ENCODE measurements at places on chromosomes 12 and 14.

- no peak for DNase-seq
Observed at GRCh38 chr12:124687917-124688316, 120.5 kb upstream of the NCOR2 start.

- DNase-seq, result peak; percentile 9
Observed at GRCh38 chr14:100653409-100653808, 66.2 kb upstream of the BEGAIN start.

GRCh38 chr14:53953828-53954550 lies 2.6 kb downstream of the BMP4 start:
- DNase-seq, result no peak

GRCh38 chr12:3276226-3276625 lies 199.0 kb downstream of the TSPAN9 start:
- DNase-seq, result no peak

DNA sequence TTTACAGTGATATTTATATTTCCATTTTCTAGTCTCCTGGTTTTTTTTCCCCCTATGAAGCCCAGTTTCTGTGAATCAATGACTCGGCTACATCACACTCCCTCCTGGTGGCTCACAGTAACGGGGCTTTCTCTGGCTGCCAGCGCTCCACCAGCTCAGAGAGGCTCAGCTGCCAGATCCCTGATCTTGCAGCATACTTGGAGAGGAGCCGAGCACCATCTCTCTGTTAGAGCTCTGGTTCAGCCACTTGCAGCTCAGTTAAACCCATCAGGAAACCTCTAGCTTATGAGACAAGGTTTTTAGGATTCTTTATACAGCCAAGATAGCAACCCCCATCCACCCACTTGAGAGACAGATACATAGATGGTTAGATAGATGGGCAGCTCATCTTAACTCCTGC lies 74.6 kb downstream of the CIT start:
- no peak for DNase-seq

- DNase-seq, result no peak
Observed at GRCh38 chr12:113863455-113863845, 102.7 kb downstream of the RBM19 start.

GRCh38 chr14:55707365-55707804 lies 127.4 kb downstream of the KTN1 start:
- DNase-seq, result peak; percentile 56

GRCh38 chr14:63603749-63604277 lies 37.9 kb downstream of the WDR89 start:
- no peak for DNase-seq

DNA sequence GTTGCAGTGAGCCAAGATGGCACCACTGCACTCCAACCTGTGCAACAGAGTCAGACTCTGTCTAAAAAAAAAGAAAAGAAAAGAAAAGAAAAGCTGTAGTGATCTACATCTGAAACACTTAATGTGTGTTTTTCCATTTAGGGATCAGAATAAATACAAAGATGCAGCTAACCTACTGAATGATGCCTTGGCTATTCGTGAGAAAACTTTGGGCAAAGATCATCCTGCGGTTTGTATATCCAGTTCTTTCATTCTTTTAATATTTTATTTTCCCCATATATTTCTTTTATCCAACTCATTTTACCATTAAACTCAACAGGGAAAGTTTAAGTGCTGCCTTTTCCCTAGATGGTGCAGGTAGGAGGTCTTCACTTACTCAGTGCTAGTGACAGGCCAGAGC lies 40.4 kb downstream of the KLC1 start:
- no peak for DNase-seq

- no peak for DNase-seq
Observed at GRCh38 chr12:63967358-63968145, 123.1 kb downstream of the SRGAP1 start.

DNA sequence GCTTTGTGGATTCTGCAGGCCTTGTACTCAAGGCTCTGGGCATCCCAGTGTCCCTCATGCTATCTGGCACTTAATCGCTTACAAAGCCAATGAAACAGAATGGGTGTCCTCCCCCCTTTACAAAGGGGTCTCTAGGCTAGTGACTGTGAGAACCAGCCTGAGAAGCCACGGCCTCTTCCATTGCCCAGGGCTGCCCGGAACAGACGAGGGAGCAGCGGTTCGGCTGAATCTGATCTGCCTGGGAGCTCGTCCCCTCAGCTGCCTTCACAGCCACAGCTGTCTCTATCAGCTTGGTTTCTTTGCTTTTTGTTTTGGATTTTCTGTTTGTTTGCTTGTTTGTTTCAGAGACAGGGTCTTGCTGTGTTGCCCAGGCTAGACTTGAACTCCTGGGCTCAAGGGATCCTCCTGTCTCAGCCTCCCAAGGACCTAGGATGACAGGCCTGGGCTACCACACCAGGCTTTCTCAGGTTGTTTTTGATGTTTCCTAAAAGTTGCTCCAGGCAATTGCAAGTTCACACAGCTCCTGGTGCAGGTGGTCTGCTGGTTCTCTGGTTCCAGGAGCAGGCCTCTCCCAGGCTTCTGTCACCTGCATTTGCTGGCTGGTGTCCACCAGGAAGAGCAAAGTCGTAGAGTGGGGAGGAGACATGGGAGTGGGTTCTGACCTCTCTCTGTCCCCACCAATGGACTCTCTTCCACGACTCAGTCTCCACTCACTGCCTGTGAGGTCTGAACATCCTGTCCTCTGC lies 10.9 kb upstream of the RIN3 start:
- no peak for DNase-seq

GRCh38 chr14:104141621-104142091 lies 3.3 kb downstream of the KIF26A start:
- DNase-seq, result no peak

DNA sequence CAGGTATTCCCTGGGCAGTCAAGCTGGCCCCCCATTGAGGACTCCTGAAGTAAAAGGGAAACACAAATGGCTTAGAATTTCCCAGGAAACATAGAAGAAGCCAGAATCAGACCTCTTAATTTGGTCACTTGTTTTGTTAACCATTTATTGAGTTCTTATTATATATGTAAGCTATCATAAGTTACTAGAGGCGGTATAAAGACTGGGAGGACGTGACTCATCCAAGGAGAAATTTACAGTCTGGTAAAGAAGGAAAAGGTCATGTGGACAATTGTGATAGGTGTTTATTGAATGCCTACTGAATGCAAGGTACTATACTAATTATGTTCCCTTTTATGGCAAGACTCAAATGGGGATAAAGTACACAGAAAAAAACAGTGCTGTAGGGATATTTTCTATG lies 146.7 kb downstream of the DYRK2 start:
- no peak for DNase-seq

DNA sequence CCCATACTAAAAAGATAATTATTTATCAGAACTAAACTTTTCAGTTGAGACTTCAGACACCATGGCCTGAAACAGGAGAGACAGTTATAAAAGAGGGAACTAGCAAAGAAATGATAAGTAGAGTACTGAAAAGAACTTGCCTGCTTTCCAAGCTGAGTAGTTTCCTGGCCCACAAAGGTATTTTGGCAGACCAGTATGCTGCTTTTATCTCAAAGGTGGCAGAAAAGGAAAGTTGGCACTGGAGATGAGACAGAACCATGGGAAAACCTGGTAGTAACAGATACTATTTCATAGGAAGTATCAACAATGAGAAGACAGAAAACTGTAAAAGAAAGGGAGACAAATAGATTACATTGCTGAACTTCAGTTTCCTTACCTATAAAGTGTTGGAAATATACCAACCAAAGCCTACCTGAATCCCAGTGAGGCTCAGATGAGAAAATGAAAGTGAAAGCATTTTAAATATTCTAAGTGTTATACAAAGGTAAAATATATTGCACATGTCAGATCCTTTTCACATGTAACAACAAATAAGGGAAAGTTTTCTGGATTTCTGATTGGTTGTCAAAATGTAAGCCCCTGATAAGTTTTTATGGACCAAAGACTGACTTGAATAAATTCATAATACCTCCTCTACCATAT lies 155.3 kb upstream of the FSCB start:
- DNase-seq, result peak; percentile 15

GRCh38 chr14:23118506-23119362 lies at the start of gene CEBPE:
CEBPE (minus strand) TSS chr14:23119255; CDS start chr14:23119091, 164 bp downstream.
- no peak for DNase-seq

DNA sequence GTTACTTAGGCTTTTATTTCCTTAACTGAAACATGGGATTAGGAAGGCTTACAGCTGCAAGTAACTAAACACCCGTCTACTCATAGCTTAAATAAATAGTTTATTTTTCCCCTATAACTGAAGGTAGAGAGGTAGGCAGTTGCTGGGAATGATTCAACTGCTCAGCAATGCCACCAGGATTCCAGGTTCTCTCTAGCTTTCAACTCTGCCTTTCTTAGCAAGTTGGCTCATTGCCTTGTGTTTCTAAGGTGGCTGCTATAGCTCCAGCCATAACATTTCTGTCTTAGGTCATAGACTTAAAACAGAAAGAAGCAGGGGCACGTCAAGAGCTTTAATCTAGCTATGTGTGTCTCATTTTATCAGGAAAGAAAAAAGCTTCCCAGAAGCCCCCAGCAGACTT lies 103.7 kb upstream of the MDM1 start:
- no peak for DNase-seq

GRCh38 chr14:51139121-51139681 lies 44.3 kb upstream of the TRIM9 start:
- DNase-seq, result no peak

DNA sequence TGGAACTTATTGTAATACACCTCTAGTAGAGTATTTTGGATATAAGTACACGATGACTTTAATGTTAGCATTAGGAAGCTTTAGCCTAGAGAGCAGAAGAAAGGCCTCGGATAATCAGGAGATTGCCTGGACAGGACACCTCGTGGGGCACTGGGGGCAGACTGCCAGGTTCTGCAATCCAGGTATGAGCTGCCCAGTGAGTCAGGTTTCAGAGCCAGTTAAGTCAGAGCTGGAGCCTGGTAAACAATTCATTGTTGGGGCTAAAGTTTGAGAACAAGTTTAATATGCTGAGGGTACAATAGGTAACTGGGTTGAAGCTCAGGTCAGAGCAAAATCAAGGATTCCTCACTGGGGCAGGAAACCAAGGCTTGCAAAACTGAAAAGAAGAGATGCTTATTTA lies 107.4 kb downstream of the RERGL start:
- DNase-seq, result no peak

GRCh38 chr14:95452893-95453712 lies 63.3 kb downstream of the SYNE3 start:
- DNase-seq, result no peak

DNA sequence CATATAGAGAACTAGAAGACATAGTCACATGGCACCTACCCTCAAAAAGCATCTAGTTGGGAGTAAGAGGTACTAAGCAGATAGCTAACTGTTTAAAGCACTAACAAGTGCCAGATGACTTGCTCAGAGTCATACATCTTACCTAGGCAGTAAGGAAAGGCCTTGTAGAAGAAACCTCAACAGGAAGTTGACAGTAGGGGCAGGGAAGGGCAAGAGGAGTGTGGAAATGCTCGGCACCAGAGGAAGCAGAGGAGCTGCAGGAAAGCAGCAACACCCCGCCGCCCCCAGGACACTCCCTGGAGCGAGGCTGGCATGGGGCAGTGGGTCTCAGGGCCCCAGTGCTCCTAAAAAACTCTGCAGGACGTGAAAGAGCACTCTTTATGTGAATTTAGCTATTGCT lies 92.9 kb downstream of the PPP2R5C start:
- DNase-seq, result no peak

DNA sequence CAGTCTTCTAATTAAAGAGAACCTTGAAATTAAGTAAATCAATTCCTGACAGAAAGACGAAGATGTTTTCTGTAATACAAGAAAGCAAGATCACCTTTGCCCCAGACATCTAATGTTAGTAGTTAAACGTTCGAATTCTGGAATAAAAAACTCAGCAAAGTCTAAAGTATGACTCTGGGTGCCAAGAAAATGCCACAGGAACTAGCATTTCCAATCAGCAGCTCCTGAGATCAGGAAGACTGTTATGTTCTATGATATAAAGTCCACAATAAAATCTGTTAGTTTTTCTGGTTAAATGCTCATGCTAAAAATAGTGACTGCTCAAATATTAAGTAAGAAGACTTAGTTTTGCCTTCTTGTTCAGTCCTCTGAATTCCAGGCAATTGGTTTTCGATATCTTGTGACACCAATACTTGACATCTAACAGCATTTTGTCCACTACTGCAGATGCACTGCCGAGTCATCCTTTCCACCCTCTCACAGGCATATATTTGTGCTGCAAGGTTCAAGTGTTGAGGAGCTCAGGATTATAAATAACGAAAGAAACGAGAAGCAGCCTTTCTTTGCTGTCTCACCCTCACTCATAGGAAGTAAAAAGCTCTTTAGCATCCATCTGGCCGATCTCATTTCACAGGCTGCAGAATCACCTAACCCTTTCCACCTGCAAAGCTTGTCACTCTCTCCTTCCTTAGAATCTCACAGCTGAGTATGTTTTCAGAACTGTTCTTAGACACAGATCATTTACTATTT lies 32.0 kb downstream of the SSH1 start:
- DNase-seq, result no peak

DNA sequence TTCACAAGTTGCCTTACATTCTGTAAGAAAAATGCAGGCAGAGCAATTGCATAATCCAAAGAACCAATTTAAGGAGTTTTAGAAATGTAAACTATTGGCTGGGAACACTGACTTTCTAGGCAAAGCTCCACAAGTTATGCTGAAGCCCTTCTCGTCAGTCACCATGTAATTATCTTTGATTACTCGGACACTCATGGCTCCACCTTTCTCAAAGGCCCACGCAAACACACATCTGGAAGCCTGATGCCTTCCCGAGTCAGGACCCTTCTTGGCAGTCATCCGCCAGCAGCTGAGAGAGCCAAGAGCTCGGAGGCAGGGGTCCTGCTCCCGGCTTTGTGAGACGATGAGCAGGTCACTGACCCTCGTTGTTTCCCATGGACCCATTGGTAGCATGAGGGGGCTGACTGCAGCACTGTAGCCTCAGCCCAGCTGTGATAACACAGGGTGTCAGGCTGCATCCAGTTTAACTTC lies 202.2 kb downstream of the TMEM132D start:
- no peak for DNase-seq

GRCh38 chr14:95507701-95508103 lies 8.7 kb downstream of the SYNE3 start:
- peak; percentile 58 for DNase-seq

- no peak for DNase-seq
Observed at GRCh38 chr12:129237881-129238280, 384.6 kb downstream of the GLT1D1 start.

DNA sequence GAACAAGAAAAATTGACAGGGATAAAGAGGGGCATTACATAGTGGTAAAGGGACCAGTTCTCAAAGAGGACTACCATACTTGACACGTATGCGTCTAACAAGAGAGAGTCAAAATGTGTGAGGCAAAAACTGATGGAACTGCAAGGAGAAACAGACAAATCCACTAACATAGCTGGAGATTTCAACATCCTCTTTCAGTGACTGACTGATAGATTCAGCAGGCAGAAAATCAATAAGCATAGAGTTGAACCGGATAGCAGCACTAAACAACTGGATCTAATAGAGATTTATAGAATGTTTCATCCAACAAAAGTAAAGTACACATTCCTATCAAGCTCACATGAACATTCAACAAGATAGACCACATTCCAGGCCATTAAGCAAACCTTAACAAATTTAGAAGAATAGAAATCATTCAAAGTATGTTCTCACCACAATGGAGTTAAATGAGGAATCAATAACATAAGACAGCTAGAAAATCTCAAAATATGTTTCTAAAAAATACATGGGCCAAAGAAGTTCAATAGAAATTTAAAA lies 16.1 kb upstream of the CRACR2A start:
- DNase-seq, result no peak

GRCh38 chr14:94827711-94828447 lies 58.0 kb upstream of the GSC start:
- no peak for DNase-seq

All from hematopoietic multipotent progenitor cell treated with erythropoietin and hydrocortisone succinate and interleukin-3 and kit ligand, for 8 days (in vitro differentiated cells).